ENCODE measurements at places on chromosomes 12 and 14.

- no peak for DNase-seq
Observed at GRCh38 chr12:91496337-91496736, 313.7 kb upstream of the DCN start.

DNA sequence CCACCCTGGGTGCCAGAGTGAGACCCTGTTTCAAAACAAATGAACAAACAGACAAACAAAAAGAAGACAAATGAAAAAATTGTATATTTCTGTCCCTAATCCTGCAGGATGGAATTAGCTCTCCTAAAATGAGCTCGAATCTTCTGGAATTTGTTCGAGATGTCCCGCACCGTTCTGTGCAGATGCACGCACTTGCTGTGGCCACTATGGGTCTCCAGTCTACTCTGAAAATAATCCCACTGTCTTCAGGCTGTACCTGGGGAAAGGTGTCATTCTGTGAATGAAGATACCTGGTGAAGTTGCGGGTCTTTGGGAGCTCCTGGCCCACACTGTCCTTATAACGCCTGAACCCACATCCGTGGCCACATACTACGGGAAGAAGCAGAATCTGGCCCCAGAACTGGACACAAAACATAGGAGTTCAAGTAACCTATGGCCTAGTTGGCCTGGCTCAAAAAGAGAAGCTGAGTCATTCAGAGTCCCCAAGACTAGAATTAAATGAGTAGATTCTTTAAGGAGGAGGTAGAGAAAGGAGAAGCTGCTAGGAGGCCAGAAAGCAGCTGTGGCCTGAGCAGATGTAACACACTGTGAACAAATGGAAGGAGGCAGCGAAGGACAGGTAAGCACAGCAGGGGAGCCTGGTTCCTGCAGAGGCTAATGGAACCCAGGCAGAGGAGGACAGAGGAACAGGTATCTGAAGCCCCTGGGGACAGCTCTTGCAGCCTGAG is 108.6 kb downstream of the FOXN3 start:
- no peak for DNase-seq

- no peak for DNase-seq
Observed at GRCh38 chr14:72099566-72099965, 167.3 kb downstream of the RGS6 start.

GRCh38 chr14:94377866-94378470 is 10.4 kb downstream of the SERPINA1 start:
- no peak for DNase-seq

- no peak for DNase-seq
Observed at GRCh38 chr14:79571366-79571765, 639.9 kb downstream of the DIO2 start.

DNA sequence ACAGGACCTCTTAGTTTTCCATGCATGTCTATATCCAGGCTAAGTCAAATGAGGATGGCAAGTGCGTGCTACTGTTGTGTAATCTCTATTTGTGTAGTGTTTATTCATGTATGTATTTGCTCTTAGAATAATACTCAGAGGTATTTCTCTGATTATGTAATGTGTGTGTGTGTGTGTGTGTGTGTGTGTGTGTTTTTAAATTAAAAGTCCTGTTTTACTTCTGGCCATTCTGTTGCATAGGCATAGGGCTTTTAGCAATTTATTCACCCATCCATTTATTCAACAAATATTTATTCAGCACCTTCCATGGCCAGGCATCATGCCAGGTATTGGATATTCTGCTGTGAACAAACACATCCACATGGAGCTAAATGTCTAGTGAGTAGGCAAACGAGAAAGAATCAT is 63.5 kb downstream of the PELI2 start:
- no peak for DNase-seq

DNA sequence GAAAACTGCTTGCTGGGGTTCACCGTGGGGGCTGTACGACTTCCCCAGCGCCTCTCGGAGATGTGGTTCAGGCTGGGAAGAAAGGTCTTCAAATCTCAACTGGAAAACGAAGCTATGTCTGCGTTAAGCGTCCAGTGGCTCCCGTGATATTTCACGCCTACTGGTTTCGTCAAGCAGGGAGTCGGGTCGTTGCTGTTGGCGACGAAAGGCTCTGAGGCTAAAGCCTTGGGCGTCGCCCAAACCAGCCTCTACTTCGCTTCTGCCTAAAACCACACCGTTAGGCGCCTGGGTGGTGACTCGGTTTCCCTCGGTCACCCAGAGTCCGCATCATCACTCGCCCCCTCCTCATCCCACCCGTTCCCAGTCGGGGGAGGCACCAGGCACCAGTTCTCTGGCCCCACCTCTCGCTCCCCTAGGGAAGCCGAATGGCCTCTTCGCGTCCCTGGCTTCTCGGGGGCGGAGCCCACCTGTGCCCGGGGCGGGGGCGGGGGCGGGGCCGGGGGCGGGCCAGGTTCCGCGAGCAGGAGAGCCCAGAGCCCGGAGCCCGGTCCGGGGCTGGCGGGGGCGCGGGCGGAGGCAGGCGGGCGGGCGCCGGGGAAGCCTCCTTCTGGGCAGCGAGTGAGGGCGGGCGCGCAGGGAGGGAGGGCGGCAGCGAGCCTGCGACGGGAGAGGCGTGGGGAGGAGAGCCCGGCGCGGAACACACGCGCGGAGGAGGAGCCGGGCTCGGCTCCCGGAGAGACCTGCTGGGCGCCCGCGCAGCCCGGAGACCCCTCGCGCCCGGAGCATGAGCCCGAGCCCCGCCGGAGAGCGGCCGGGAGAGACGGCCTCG is at the start of gene B4GALNT3:
TSS of gene B4GALNT3 (plus strand) at position 510 of the 829 bp plus-strand sequence. CDS start 438 bp downstream, outside the sequence.
- peak; percentile 20 for DNase-seq

GRCh38 chr12:121889274-121889624 is 659 bp downstream of the PSMD9 start:
- DNase-seq: no peak

GRCh38 chr12:23729359-23729758 is 220.1 kb downstream of the SOX5 start:
- DNase-seq: no peak
